Progenitor cell of endocrine pancreas (in vitro differentiated cells): ENCODE measurements at places on chromosomes 6 and 20. TPM values are rescaled to one million over a fixed set of nuclear protein-coding genes. Genes with fewer than 3 reads are reported as not detected.

- DNase-seq: no peak
Observed at GRCh38 chr6:96104910-96105309, 89.1 kb downstream of the FUT9 start.

The TFAP2C gene
- 0.50 and 0.80 TPM in 2 replicates for total RNA-seq

The SLC22A7 gene
- not detected in 2 replicates for total RNA-seq

- DNase-seq: no peak
Observed at GRCh38 chr6:128595544-128595943, 75.1 kb upstream of the PTPRK start.

The MDN1 gene
- 44.1 and 47.1 TPM in 2 replicates for total RNA-seq

DNA sequence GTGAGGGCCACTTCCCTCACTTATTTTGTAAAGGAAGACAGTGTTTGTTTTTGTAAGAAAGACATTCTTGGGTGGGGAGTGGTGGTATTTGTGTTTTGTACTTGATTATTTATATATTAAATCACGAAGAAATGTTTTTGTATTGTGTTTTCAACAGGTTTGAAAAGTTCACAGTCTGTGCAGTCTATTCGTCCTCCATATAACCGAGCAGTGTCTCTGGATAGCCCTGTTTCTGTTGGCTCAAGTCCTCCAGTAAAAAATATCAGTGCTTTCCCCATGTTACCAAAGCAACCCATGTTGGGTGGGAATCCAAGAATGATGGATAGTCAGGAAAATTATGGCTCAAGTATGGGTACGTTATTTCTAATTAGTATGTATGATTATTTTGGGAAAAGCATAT, 137.2 kb downstream of the NCOA3 start:
- no peak for DNase-seq

DNA sequence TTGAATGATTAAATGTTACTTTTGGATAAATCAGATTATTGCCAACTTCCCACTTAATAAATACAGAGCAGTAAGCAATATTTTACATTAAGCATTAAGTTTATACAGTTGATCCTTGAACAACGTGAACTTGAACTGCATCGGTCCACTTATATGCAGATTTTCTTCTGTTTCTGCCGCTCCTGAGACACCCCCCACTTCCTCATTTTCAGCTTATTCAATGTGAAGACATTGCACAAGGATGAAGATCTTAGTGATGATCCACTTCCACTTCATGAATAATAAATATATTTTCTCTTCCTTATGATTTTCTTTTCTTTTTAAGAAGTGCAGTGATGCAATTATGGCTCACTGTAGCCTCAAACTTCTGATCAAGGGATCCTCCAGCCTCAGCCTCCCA, 167.2 kb downstream of the LINC00237 start:
- DNase-seq: no peak

DNA sequence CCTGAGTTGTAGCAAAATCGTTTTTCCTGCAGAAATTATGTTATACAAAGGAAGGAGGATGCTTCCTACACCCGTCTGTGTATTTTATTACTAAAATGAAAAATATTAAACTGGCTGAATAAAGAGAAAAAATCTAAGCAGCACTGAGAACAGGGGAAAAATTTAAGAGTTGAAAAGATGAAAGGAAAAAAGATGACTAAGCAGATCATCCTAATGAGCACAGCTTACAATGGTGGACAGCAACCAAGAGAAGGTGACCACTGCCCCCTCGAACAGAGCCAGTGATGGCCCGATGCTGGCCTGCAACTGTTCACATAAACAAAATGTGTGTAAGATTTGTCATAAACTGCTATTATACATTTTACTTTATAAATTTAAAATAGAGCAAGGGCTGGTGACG, 4.2 kb downstream of the PROKR2 start:
- no peak for DNase-seq

GRCh38 chr20:6061544-6061943, 7.7 kb upstream of the LRRN4 start:
- no peak for DNase-seq

DNA sequence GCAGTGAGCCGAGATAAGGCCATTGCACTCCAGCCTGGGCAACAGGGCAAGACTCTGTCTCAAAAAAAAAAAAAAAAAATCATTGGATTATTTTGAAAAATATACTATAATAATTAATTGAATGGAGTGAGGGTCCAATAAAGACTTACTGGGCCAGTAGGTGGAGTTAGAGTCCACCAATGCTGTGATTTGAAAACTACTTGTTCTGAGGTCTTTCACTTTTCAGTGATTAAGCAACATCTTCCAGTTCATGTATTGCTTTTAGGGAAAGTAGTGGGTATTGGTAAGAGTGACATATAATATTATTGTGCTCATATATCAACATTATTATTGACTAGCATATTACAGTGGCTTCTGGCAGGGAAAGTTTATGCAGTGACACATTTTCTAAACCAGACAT, 530.3 kb downstream of the KHDRBS2 start:
- no peak for DNase-seq

DNA sequence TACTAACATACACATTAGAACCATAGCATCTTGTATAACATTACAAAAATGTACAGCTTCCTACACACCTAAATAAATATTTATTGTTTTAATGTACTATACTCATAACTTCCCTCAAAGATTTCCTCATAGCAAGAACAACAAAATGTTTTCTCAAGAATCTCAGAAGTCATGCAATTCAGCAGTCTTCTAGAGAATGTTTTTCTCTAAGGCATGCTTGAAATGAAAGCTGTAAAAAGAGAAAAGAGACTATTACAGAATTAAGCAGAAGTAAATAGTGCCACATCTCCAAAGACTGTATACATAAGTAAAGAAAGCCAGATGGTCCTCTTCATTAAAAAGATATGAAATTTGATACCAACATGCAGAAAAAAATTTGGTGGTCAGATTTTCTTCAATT, 672.2 kb downstream of the EPM2A start:
- no peak for DNase-seq

DNA sequence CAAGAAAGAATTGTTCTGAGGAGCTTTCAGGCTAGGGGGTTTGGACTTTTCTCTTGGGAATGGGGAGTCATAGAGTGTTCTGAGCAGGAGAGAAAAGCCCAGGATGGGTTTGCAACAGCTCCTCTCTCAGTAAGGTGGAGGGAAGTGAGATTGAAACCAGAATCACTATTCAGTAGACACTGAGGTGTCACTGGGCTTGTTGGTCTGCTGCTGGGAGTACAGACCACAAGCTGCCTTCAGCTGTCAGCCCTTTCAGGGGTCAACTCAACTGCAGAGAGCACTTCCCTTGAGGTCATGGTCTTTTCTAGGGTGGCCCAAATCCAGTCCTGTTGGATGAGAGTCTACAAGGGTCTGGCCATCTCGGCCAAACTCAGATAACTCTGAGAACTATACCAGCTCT, 12.9 kb upstream of the FOXA2 start:
- no peak for DNase-seq

DNA sequence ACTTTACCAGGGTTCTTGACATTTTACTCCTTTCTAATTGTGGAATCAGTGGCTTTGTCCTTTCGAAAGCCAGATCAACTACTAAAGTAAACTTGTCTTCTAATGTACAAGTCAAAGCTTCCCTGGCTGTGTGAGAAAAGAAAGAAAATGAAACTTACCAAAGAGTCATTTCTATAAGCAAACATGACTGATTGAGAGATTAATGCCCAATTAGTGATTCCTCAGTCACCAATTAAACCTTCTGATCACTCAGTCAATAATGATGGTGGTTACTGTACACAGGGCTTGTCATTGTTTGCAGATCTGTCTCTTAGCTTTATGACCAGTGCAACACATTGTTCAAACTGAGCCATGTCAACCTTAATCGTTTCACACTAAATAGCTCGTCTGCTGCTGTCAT, 1168.4 kb upstream of the CITED2 start:
- no peak for DNase-seq

The LAMP5 gene
- total RNA-seq: not detected in 2 replicates

The SMLR1 gene
- 0.79 and 0.91 TPM in 2 replicates for total RNA-seq

GRCh38 chr6:20571261-20571660, 37.0 kb downstream of the CDKAL1 start:
- no peak for DNase-seq

- DNase-seq: no peak
Observed at GRCh38 chr6:107418118-107418517, 41.2 kb downstream of the PDSS2 start.

DNA sequence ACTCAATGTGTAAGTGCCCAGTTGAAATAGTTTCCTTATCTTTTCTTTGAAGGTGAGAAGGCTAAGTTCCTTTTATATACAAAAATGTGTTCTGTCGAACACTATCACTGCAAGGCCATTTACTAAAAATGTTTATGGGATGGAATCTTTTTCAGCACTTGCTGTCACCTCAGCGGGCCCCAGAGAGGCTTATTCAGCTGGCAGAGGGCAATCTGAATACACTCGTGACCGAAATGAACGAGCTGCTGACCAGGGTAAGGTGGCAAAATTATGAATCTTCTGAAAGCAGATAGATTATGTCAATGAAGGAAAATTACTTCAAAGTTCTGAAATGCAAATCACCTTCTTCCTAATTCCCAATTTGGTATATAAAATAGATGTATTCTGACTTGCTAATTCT, 340.2 kb downstream of the ARHGAP18 start:
- DNase-seq: no peak

DNA sequence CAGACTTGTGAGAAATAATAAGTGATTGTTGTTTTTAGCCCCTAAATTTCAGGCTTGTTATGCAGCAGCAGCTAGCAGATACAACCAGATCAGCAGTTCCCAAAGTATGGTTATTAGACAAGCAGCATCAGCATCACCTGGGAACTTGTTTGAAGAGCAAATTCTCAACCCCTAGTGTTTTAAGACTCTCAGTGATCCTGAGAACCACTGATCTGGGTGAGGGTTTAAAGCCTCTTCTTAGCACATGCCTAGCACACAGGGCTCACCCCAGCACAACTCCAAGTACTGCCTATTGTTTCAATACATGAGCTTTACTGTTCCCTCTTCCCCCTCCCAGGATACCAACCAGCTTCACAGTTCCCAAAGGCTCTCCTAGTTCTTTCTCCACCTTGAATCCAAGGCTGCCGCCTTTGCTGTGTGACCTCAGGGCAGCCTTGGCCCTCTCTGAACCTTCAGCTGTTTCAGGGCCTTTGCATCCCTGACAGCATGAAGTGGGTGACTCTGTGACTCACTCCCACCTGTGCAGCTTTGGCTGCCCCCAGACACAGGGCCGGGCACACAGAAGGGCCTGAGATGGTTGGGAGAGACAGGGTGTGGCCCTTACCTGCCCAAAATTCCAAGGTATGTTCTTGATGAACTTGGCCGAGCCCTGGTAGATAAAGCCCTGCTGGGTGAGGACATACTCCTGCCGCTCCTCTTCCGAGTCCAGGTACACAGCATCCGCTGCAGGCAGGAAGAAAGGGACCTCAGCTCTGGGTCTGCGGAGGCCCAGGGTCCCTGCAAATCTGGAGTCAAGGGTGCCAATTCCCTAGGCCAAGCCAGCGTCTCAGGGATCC, 14.5 kb downstream of the TGM2 start:
- no peak for DNase-seq

The ELOVL2 gene
- 5.6 and 6.0 TPM in 2 replicates for total RNA-seq
